ENCODE measurements at places on chromosomes 2 and 18. TPM values are rescaled to one million over a fixed set of nuclear protein-coding genes. Genes with fewer than 3 reads are reported as not detected.

DNA sequence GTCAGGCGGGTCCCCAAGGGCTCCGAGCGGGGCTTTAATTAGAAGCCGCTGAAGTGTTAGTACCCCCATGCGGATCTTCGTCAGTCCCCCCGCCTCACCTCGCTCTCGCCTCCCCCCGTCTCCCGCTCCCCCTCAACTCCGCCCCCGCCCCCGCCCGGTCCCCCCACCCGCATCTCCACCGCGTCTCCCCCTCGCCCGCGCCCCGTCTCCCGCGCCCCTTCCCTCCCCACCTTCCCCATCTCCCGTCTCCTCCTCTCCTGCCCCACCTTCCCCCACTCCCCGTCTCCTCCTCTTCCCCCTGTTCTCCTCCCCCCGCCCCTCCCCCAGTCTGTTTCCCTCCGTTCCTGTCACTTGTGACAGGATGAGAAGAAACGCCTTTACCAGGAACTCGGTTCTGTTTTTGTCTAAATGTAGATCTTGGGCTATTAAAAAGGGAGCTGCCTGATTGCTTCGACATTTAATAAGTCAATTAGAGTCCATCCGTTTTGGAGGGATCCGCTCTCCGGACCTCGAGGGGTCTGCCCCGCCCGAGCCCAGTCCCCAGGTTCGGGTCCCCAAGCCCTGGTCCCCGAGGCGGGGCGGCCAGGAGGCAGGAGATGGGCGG is 969 bp upstream of the ALKAL2 start:
- no peaks in the 10 kb centered on the region for H3K36me3 ChIP-seq
- H3K27me3 ChIP-seq: peaks cover 59% of the 10 kb centered on the region
- peak; percentile 36 for DNase-seq
- H3K27ac ChIP-seq: no peak overlapping the region
- peak overlapping the region; percentile 80 for H3K4me3 ChIP-seq
- H3K4me1 ChIP-seq: peaks cover 36% of the 10 kb centered on the region

GRCh38 chr2:12501469-12502158 is 215.1 kb upstream of the TRIB2 start:
- no peak for DNase-seq
- no peak overlapping the region for H3K27ac ChIP-seq

GRCh38 chr18:21820033-21820810 is 79.6 kb downstream of the MIB1 start:
- peaks cover 52% of the 10 kb centered on the region for H3K36me3 ChIP-seq
- DNase-seq: no peak
- H3K27ac ChIP-seq: no peak overlapping the region

- no peaks in the 10 kb centered on the region for H3K27me3 ChIP-seq
- no peak overlapping the region for H3K27ac ChIP-seq
- H3K4me3 ChIP-seq: no peak overlapping the region
- no peak for DNase-seq
- H3K4me1 ChIP-seq: no peaks in the 10 kb centered on the region
Measured at GRCh38 chr2:230153390-230153976, 66.3 kb downstream of the SP110 start.

DNA sequence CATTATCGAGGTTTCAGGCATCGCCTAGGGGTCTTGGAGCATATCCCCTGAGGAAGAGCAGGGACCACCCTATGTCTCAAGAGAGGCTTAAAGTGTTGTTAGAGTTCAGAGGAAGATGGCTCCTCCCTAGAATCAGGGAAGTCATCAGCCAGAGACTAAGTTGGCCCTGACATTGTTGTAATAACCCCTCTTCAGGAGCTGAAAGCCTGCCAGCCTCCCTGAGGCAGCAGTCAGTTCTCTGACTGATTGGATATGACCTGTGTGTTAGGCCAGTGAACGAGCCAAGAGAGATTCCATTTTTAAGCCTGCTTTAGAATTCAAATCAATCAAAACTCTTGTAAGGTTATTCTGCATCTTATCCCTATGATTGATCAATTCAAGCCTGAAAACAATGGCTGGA is 34.9 kb downstream of the ARHGAP28 start:
- H3K4me1 ChIP-seq: peaks cover 17% of the 10 kb centered on the region
- no peak overlapping the region for H3K27ac ChIP-seq
- H3K27me3 ChIP-seq: no peaks in the 10 kb centered on the region
- H3K4me3 ChIP-seq: no peak overlapping the region
- no peak for DNase-seq

- H3K27me3 ChIP-seq: no peaks in the 10 kb centered on the region
- H3K27ac ChIP-seq: no peak overlapping the region
- DNase-seq: no peak
- peaks cover 29% of the 10 kb centered on the region for H3K4me1 ChIP-seq
Measured at GRCh38 chr18:50518787-50519546, 40.9 kb upstream of the MAPK4 start.

DNA sequence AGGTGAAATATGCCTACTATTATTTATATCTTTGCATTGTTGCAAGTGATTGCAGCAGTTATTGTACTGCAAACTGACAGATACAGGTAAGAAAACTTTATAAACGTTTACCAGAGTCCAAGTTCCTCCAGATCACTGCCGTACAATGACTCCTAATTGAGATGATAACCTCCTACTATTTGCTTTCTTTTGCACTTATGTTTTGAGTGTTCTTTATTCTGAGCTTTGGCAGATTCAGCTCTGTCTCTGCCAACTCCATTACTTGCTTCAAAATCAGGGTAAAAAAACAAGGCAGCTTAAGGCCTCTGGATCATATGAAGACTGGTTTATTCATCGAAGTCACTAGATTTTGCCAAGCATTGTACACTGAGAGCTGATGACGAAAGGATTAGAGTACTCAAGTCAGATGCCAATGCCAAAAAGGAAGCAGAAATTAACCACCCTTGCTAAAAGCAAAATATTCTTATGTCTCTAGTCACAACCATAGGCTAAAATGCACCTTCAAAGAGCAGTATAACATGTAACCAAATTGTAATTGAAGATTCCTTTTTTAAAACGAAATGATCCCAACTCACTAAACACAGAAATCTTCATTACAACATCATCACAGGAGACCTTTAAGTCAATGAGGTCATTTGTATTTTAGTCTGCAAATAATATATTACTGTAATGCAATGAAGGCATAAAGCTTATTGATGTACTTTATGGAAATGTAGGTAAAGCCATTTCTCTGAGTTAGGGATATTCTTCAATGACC is 10.5 kb upstream of the IKZF2 start:
- no peaks in the 10 kb centered on the region for H3K36me3 ChIP-seq
- H3K4me1 ChIP-seq: no peaks in the 10 kb centered on the region
- DNase-seq: no peak
- no peaks in the 10 kb centered on the region for H3K27me3 ChIP-seq
- no peak overlapping the region for H3K4me3 ChIP-seq

DNA sequence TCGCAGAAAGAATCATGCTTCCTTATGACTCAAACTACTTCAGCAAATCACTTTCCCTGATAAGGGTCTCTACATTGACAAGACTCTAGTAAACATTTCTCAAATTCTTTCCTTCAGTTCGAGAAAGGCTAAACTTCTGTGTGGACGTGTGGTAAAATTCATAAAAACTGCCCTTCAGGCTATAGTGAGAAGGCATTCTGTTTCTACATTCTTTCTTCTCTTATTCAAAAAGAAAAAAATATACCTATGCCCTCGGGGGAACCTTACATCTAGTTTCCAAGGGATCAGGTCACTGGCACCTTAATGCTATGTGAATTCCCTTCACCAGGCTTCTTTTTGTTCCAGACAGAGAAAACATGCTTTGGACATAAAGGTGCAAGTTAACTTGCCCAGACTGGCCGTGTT is 4.9 kb downstream of the VIT start:
- H3K27ac ChIP-seq: peak overlapping the region; percentile 39
- H3K4me1 ChIP-seq: peaks cover 34% of the 10 kb centered on the region
- H3K4me3 ChIP-seq: no peak overlapping the region
- no peaks in the 10 kb centered on the region for H3K27me3 ChIP-seq

- no peaks in the 10 kb centered on the region for H3K36me3 ChIP-seq
- peak; percentile 27 for DNase-seq
- H3K27me3 ChIP-seq: peaks cover 19% of the 10 kb centered on the region
- peak overlapping the region; percentile 79 for H3K4me3 ChIP-seq
Measured at GRCh38 chr2:126657148-126657635, 1.2 kb downstream of the GYPC start.

Gene SIX3
- total RNA-seq: 6.6 TPM

DNA sequence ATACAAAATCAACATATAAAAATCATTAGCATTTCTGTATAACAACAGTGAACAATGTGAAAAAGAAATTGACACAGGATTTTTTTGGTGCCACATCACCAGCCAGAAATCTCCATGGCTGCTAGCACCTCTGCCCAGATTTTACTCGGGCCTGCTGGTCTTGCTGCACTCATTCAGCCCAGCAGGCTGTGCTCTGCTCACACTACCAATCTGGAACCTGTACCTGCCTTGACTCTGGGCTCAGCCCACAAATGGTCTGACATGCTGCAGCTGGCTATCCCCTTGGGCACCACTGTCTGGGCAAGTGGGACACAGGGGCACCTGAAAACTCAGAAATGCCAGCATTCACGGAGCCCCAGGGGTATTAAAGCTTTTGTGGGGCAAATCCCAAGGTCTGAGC is 392.5 kb upstream of the NRXN1 start:
- H3K27me3 ChIP-seq: no peaks in the 10 kb centered on the region
- peak; percentile 56 for DNase-seq
- H3K4me3 ChIP-seq: no peak overlapping the region
- 0 out of 2 replicates have a peak, but pooled peaks cover 4% of the 10 kb centered on the region for H3K4me1 ChIP-seq
- H3K27ac ChIP-seq: no peak overlapping the region

Gene DPP10
- 6.0 TPM for total RNA-seq

Gene LCT
- total RNA-seq: not detected

DNA sequence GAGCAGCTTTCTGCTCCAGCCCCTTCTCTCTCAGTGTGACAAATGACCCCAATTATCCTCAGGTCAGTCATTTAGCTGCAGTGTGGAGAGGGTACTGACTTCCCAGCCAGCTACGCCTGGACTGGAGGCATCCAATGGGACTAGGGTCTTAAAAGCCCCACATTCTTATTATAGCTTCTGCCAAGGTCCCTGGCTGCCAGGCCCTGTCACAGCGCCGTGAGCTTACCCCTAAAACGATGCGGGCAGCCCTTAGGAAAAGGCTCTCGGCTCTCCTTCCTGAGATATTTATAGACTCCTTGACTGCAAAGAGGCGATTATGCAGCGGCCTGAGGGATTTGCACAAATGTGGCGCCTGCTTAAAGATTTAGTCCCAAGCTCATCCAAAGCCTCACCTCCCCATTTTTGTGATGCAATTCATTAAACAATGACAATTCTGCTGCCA is 69.2 kb upstream of the EDAR start:
- H3K36me3 ChIP-seq: no peaks in the 10 kb centered on the region
- H3K4me1 ChIP-seq: peaks cover 13% of the 10 kb centered on the region
- no peaks in the 10 kb centered on the region for H3K27me3 ChIP-seq
- no peak overlapping the region for H3K27ac ChIP-seq

DNA sequence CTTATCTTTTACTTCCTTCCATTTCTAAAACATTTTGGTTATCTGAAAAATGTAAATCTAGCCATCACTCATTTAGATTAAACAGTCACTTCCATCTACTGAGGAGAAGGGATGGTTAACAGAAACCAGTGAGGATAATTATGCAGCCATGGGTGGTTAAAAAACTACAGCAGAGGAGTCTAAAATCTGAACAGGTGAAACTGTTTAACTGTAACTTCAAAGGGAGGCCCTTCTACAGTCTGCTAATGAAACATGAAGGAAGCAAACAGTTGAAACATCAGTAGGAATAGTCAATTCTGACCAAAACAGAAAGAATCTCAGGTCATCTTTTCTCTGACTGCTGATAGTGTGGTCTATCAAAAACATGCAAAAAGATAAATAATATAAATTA is 71.0 kb downstream of the DTNB start:
- H3K4me3 ChIP-seq: no peak overlapping the region
- DNase-seq: no peak
- no peaks in the 10 kb centered on the region for H3K4me1 ChIP-seq
- H3K27ac ChIP-seq: no peak overlapping the region
- H3K27me3 ChIP-seq: no peaks in the 10 kb centered on the region
- peaks cover 6% of the 10 kb centered on the region for H3K36me3 ChIP-seq

GRCh38 chr2:160213511-160213910 is 13.4 kb upstream of the ITGB6 start:
- H3K27me3 ChIP-seq: no peaks in the 10 kb centered on the region
- no peaks in the 10 kb centered on the region for H3K36me3 ChIP-seq
- no peak overlapping the region for H3K27ac ChIP-seq
- peaks cover 3% of the 10 kb centered on the region for H3K4me1 ChIP-seq
- DNase-seq: no peak

GRCh38 chr18:56443166-56443907 is 195.1 kb downstream of the TXNL1 start:
- no peaks in the 10 kb centered on the region for H3K27me3 ChIP-seq
- H3K36me3 ChIP-seq: no peaks in the 10 kb centered on the region
- no peak overlapping the region for H3K27ac ChIP-seq
- H3K4me1 ChIP-seq: peaks cover 28% of the 10 kb centered on the region
- no peak for DNase-seq

- no peaks in the 10 kb centered on the region for H3K36me3 ChIP-seq
- H3K4me1 ChIP-seq: peaks cover 49% of the 10 kb centered on the region
- no peaks in the 10 kb centered on the region for H3K27me3 ChIP-seq
- H3K4me3 ChIP-seq: no peak overlapping the region
- H3K27ac ChIP-seq: no peak overlapping the region
Measured at GRCh38 chr2:191262436-191262835, 17.2 kb downstream of the MYO1B start.

Gene INHA
- 1.4 TPM for total RNA-seq

DNA sequence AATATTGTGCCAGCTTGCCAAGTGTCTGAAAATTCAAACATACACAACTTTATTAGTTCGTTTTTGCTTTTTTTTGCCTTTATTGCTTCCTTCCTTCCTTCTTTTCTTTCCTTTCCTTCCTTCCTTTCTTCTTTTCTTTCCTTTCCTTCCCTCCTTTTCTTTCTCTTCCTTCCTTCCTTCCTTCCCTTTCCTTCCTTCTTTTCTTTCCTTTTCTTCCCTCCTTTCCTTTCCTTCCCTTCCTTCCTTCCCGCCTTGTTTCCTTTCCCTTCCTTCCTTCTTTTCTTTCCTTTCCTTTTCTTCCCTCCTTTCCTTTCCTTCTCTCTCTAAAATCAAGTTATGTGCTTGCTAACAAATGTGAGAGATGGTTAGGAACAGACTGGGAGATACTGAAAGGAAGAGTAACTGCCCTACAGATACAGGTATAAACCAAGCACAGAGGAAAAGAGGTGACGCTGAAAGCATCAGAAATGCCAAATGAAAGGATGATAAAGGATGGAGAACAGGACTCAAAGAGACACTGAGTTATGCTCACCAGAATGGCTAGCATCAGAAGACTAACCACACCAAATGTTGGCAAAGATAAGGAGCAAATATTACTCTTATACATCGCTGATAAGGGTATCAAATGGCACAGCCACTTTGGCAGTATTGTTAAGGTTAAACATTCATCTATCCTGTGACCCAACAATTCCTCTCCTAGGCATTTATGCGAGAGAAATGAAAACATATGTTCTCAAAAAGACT is 151.6 kb downstream of the MREG start:
- H3K27me3 ChIP-seq: no peaks in the 10 kb centered on the region
- 0 out of 2 replicates have a peak, but pooled peaks cover 3% of the 10 kb centered on the region for H3K36me3 ChIP-seq
- peaks cover 10% of the 10 kb centered on the region for H3K4me1 ChIP-seq
- no peak for DNase-seq
- no peak overlapping the region for H3K4me3 ChIP-seq

Data from WTC11 (cell line).